ENCODE measurements at places on chromosomes 2 and 18. TPM values are rescaled to one million over a fixed set of nuclear protein-coding genes. Genes with fewer than 3 reads are reported as not detected.

- DNase-seq: no peak
These were observed 117.0 kb downstream of the AP1S3 start for GRCh38 chr2:223720367-223720766.

- no peak for DNase-seq
These were observed 212.8 kb downstream of the STK39 start for GRCh38 chr2:168034616-168035015.

GRCh38 chr2:57965219-57965618 is 81.4 kb upstream of the VRK2 start:
- no peak for DNase-seq

Gene FBXO15
- 0.51 TPM for total RNA-seq

Gene EVX2
- total RNA-seq: not detected
